CD14-positive monocyte (primary cell): ENCODE measurements at places on chromosomes 1 and 21.

- no peak for DNase-seq
Measured at GRCh38 chr21:44732956-44733355, 21.6 kb upstream of the TSPEAR start.

GRCh38 chr1:91201176-91201575 is 179.3 kb upstream of the ZNF644 start:
- no peak for DNase-seq

DNA sequence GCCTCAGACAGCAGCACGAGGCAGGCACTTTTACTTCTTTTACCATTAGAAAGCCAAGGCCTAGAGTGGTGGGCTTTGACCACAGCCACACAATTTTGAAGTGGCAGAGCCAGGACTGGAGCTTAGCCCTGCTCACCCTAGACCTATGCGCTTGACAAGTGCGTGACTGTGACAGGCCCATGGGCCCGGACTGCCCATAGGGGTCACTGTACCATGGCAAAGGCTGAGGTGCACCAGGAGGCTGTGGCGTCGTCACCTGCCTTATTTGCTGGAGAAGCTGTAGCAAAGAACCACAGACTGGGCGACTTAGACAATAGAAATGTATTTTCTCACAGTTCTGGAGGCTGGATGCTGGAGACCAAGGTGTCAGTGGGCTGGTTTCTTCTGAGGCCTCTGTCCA is 2.6 kb upstream of the TMEM82 start:
- no peak for DNase-seq

DNA sequence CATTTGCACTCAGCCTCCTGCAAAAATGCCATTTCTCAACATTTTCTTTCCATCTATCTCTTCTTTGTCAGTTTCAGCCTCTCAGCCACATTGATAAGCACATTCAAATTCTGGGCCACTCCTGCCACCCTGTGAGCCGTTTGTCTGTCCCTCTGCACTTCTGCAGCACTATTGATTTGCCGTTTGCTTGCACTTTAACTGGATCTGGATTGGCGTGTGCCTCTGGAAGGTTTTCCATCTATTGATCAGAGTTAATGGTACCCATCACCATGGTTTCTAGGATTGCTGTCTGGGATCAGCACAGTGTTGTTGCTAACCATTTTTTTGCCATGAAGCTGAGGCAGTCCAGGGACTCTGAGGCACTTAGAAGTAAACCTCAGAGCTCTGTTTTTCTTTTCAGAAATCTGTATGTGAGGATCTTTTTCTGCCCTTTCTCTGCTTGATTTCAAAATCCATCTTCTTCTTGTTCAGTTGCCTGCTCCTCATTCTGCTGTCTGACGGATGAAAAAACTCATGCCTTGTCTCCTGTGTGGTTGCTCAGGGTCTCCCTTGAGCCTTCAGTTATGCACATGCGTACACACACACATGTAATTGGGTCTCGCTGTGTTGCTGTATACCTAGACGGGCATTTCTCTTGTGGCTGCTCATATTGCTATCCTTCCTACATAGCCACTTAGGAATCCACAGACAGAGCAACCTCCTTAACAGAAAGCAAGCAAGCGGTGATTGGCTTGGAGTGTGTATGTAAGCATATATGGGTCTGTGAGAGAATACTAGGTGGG is 67.9 kb downstream of the NOS1AP start:
- no peak for DNase-seq

DNA sequence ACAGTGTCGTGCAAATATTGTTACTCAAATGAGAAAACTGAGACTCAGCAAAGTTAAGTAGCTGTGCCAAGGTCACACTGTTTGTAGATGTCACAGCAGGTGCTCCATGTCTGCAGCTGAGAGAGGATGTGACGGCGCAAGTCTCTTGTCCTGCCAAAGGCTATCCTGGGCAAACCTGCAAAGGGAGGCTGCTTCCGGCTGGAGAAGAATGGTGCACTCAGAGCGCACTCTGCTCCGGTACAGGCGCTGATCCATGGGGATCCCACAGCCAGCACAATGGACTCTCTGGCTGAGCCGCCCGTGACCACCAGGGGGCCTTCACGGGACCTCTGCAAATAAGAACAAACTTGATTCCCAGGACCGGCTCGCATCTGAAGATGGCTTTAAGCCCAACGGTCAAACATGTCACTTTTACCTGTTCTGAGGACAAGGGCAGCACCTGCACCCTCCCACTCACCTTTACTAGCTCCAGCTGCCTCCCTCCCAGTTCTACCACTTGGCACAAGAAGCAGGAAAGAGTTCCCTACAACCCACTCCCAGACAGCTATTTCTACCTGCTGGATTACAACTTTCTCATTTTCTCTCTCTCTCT is 21.9 kb downstream of the RD3 start:
- peak; percentile 12 for DNase-seq

- DNase-seq = no peak
Measured at GRCh38 chr1:23570001-23570691, 10.8 kb upstream of the ID3 start.

- DNase-seq = no peak
Measured at GRCh38 chr1:248152056-248152827, 7.3 kb downstream of the OR2M5 start.

DNA sequence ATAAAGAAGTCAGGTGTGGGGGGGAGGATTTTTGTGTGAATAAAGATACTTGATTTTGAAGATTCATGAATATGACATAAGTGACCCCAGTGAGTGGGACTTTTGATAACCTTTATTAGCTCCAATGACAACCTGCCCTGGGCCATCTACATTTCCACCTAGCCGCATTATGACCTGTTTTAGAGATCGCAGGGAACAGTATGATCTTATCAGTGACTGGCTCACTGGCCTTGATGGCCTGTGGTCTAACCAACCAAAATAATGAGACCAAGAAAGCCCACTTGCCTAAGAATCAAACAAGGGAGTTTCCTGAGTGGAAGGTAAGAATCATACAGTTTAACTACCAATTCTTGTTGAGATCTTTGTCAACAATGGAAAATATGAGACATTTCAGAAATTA is 1.8 kb downstream of the ELAPOR1 start:
- no peak for DNase-seq

- no peak for DNase-seq
Measured at GRCh38 chr1:176854758-176855745, 309.5 kb downstream of the ASTN1 start.

DNA sequence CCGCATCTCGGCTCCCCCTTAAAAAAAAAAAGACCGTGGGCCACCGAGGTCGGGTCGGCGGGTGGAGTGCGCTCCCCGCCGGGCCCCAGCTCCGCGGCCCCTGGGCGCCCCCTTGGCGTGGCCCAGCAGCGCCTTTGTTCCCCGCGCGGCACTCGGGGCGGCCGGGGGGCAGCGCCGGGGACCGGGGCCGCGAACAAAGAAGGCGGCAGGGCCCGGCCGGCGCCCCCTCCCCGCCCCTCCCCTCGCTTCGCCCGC is 571 bp downstream of the MARCKSL1 start:
- DNase-seq = no peak

- peak; percentile 38 for DNase-seq
Measured at GRCh38 chr1:37850352-37850955, 8.9 kb downstream of the MTF1 start.

DNA sequence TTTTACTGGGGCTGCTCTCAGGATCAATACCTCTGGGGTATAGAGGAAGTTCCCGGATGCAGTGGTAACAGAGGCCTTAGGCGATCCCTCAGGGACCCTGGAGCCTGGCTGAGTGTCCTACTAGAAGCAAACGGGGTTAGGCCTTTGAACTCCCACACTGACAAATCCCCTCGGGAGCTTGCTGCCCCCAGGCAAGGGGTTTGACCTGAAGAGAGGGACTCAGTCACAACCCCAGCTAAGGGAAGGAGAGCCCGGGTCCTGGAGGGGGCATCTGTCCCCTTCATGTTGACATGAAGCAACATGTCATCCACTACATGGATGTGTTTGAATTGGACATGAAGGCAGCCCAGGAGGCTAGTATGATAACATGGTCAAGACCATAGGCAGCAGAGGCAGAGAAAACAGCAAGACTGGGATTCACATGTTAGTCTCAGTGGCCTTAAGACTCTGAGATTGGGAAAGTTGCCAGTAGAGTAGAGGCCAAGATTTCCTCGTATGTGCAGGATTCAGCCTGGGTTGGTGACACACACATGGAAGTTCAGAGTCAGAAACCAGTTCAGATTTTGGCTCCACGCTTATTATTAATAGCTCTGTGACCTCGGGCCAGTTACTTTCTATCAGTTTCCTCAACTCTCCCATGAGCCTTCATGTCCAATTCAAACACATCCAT is 101.5 kb downstream of the KCNN3 start:
- DNase-seq = no peak

DNA sequence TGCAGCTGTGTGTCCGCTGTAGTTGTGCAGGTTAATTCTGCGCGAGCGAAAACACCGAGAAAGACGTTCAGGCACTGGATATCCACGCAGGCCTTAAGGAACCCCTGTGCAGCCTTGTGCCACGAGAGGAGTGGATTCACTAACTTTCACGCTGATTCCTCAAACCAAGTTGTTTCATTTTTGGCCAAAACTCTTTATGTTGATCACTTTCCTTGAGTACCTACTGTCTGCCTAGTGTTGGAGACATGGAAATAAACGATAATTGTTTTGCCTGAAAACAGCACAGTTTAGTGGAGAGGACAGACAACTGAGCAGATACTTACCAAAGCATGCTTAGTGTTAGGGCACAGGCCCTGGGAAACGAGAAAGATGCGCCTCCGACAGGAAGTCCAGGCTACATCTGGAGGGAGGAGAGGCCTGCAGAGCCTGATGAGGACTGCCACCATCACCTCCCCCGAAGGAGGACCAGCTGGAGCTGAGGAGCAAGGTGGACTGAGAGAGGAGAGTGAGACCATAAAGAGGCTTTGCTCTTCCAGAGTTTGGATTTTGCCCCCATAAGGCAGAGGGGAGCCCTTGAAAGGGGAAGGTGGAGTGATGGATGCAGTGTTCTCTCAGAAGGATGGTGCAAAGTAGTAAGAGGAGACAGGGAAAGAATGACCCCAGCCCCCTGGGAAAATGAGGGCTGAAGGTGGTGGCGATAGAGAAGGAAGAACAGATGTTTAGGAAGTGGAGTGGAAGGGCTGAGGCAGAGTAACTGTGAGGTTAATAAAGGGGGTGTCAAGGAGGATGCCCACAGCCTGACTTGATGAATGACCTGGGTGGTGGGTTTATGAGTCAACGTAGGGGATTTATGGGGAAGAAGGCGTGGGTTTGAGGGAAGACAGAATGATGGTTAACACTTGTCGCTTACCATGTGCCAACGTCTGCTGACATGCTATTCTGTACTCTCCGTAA is 956 bp upstream of the SCAF4 start:
- no peak for DNase-seq

DNA sequence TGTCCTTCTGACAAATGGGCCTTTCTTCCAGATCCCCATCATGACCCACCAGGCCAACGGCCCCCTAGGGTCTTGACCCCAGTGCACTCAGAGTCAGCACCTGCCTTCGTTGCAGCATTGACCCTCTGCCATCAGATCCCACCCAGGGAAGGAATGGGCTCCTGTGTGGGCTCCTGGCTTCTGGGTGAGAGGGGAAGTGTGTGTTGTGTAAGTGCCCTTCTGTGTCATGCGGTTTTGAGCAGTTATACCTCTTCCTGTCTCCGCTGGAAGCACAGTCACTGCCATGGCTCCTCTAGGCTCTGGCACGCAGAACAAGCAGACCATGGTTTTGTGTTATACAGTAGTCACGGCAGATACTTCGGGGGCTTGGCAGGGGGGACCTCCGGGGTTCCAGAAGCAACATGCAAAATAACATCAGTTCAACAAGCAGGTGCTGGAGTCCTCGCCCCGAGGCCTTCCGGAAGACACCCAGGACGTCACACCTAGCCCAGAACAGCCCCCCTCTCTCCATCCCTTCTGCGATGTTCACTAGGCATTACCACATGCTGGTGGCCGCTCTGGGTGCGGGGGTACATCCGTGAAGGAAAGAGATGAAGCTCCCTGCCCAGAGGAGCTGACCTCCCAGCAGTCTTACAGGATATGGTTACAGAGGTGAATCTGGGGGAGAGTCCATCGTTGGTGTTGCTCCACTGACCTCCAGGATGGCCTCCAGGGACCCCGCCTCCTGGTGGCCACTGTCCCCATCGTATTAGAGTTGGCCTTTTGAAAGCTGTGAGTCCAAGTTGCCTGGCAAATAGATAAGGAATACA is 17.4 kb upstream of the KCNAB2 start:
- DNase-seq = peak; percentile 95

- no peak for DNase-seq
Measured at GRCh38 chr1:4585216-4585615, 69.2 kb upstream of the AJAP1 start.

DNA sequence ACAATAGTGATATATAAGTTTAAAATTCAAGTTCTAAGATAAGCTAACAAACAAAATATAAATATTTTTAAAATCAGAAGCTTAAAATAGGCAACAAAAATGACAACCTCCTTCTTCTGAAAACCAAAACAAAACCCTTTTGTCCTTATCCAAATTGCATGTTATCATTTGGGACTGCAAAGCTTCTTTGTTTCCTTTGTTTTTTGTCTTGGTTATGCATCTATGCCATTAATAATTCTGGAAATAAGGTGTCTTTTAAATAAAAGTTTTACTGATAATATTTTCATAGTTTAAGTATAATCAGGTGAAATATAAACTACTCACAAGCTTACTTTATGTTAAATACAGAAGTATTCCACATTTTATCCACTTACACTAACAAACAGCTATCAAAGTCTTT is 20.5 kb downstream of the ADSS2 start:
- DNase-seq = no peak

- peak; percentile 25 for DNase-seq
Measured at GRCh38 chr1:20602851-20603450, 14.1 kb downstream of the CDA start.

DNA sequence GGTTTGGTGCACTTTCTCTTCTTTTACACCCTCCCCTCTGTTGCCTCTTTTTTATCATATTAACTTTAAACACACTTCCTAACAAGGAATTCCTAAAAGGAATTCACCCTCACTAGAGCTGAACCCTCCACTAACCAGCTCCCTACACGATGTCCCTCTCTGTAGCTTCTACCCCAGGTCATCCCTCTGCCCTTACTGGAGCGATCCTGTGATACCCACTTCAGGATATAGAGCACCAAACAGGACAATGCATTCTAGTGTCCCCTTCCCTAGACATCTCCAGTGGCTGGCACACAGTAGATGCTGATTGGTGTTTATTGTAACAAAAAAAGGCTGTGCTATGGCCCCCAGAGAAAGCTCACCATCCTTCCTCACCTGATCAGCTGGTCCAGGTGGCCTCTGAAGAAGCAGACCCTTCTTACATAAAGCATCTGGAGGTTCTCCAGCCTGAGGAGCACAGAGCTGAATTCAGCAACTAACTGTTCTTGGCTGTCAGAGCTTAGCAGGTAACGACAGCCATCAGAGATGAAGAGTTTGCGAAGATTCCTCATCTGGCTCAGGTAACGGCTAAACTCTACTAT is 1.4 kb downstream of the PRAMEF18 start:
- no peak for DNase-seq

DNA sequence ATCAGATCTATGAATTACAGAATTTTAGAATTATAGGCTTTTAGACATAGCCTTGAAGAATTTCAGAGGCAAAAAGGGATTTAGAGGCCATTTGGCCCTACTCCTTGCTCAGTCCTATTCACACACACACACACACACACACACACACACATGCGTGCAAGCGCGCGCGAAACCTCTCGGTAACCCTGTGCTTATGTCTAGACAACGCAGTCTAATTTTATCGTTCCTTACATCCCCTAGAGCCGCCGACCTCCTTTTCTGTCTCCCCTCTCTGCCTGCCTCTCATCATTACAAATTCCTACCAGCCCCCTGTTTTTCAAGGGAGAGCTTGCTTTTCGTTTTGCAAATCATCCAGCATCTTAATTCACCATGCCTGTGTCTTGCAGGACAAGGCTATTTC is 252.1 kb downstream of the FOXD2 start:
- no peak for DNase-seq

GRCh38 chr1:91792489-91793071 is 93.4 kb downstream of the TGFBR3 start:
- no peak for DNase-seq

GRCh38 chr21:22164912-22165311 is 1166.7 kb downstream of the NCAM2 start:
- no peak for DNase-seq
